Stimulated activated CD4-positive, alpha-beta T cell treated with anti-CD3 and anti-CD28 coated beads, Interleukin-15, amount 100 ng/mL, for 1 hour (primary cell): ENCODE measurements at places on chromosomes 7 and 10.

GRCh38 chr10:88974446-88975376 lies 15.9 kb upstream of the FAS start:
- DNase-seq: no peak

DNA sequence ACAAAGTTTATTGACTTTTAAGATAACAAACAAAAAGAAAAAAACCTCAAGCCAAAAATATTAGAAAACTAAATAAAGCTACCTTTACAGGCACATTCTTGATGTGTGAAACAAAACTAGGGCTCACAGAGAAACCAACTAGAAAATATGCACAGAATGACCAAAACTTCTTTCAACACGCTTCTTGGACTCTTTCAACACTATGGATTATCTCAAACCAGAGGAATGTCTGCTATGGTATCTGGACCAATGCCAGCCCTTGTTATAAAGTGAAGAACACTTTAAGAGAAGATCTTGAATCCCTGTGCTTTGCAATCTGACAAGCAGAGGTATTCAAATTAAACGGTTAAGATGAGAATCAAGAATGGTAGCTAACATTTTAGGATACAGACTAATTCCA lies 76.6 kb downstream of the DNAJC1 start:
- no peak for DNase-seq

GRCh38 chr7:102898532-102898859 lies 14.3 kb upstream of the LRRC17 start:
- no peak for DNase-seq

- DNase-seq: no peak
Observed at GRCh38 chr7:98217623-98218582, 6.7 kb downstream of the BHLHA15 start.

DNA sequence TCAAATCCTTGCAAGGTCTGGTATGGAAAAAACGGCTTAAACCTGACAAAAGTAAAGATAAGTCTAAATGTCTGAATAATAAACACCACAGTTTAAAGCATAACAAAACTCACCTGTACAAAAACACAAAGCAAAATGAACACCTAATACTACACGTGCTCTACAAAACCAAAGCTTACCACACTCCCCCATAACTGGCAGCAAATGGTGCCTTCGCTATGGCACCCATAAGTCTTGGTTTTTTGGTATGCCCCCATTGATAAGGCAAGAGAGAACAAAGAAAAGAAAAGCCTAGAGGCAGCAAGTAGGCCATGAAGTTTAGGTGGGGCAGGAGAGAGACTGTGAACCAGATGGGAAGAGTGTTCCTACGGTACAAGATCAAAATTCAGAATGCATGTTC lies 34.2 kb downstream of the PDZD8 start:
- no peak for DNase-seq

- DNase-seq: no peak
Observed at GRCh38 chr7:134701272-134701671, 54.6 kb downstream of the BPGM start.

DNA sequence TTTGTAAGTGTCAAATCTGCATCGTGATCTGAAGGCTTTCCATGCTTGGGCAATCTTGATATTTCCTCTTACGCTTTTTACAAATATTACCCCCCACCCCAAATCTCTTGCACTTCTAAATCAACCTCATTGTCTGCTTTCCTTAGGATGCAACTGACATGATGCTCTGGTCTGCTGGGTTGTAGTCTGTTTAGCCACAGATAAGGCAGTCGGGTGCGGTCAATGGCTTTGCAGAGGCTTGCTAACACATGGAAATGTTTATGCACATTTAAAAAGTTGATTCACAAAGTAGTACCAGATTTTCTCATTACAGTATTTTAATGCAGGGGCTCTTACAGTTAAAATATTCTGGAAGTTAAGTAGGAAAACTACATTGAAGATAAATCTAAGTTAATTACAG lies 172.5 kb downstream of the BAMBI start:
- DNase-seq: no peak

GRCh38 chr10:34223658-34224057 lies 591.4 kb downstream of the PARD3 start:
- no peak for DNase-seq

- DNase-seq: no peak
Observed at GRCh38 chr7:70743531-70744325, 388.2 kb upstream of the GALNT17 start.
